ENCODE measurements at places on chromosomes 16 and 17.

- DNase-seq: peak; percentile 39
Observed at GRCh38 chr17:2883544-2884213, 87.4 kb downstream of the RAP1GAP2 start.

DNA sequence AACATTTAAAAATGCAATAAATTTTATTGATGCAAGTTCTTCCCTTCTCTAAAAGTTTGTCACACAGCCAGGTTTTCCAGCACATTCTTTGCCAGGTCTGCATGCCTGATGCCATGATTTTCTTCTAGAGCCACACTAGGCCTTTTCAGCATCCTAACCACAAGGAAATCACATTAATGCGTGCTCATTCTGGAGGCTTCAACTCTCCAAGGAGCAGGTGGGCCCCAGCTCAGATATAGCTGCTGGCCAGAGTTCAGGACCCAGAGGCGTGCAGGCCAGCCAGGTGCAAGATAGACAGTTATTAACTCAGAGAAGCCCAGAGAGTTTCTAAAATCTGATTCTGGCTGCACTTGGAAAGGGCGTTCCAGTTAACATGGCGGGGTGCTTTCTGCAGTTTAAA lies 124.5 kb upstream of the MAF start:
- no peak for DNase-seq

- DNase-seq: no peak
Observed at GRCh38 chr17:39794249-39794970, 56.7 kb downstream of the GRB7 start.

DNA sequence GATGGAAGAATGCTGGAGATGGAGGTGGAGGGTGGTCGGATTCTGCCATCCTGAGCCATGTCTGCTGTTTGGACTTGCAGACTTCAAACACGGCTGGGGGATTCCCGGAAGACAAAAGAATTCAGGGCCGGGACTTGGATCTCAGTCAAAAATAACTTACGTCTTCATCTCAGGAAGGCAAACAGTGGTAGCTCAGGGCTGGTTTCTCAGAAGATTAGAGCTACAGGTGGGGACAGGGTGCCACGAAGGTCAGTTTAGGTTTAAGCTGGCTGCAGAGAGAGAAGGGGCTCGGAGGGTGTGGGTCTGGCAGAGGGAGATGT lies 4.3 kb upstream of the RHBDL3 start:
- DNase-seq: no peak

- DNase-seq: no peak
Observed at GRCh38 chr16:64865069-64865696, 256.7 kb downstream of the CDH11 start.

GRCh38 chr17:41486809-41487530 lies 2.7 kb downstream of the KRT36 start:
- peak; percentile 55 for DNase-seq

- DNase-seq: no peak
Observed at GRCh38 chr17:73470316-73470826, 158.6 kb upstream of the CDC42EP4 start.

- no peak for DNase-seq
Observed at GRCh38 chr16:25297151-25297787, 39.6 kb upstream of the ZKSCAN2 start.

GRCh38 chr16:87636050-87636684 lies 33.9 kb downstream of the JPH3 start:
- DNase-seq: peak; percentile 62

GRCh38 chr16:19718624-19718965 lies 524 bp downstream of the IQCK start:
- DNase-seq: peak; percentile 59

DNA sequence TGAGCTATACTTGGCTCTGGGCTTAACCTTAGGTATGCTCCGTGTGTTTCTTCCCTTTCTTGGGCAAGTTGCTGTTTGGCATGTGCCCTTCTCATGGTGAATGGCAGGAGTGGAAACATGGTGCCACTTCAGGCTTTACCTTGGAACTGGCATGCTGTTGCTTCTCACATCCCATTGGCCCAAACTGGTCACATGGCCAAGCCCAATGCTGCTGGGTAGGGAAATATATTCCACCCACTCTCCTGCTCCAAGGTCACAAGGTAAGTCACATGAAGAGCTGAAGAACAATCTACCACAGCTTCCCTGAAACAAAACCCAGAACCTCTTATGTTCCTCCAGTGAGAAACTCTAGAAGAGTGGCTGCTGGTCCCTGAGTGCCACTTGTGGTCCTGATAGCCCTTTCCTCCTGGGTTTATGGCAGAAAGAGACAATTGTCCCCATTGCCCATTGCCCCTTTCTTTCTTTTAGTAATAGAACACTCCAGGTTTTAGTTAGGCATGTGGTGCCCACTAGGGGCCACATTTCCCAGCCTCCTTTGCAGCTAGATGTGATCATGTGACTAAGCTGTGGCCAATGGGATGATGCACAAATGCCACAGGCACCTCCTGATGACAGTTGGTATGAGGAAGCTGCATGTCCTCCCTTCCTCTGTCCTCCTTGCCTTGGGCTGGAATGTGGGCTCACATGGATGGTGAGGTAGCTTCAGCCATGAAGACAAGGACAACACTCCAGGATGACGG lies 50.3 kb downstream of the MEOX1 start:
- no peak for DNase-seq

- no peak for DNase-seq
Observed at GRCh38 chr16:23871924-23872323, 36.1 kb downstream of the PRKCB start.

GRCh38 chr16:27465483-27465879 lies 63.5 kb downstream of the IL21R start:
- DNase-seq: no peak

DNA sequence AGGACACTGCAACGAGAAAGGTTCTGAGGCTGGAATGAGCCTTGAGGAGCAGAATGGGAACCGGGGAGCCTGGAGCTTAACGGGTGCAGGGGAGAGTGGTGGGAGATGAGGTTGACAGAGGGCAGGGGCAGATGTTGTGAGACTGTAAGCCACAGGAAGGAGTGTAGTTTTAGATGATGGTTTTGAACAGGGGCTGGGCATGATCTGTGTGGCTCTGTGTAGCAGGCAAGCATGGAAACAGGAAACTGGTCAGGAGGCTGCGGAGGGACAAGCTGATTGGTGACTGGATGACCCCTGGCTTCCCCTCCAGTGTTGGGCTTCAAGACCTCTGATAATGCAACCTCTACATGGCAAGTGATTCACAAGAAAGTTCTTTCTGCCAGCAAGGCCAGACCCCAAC lies 1.4 kb upstream of the CNGB1 start:
- no peak for DNase-seq

- DNase-seq: no peak
Observed at GRCh38 chr17:50265690-50266315, 8.5 kb upstream of the TMEM92 start.

DNA sequence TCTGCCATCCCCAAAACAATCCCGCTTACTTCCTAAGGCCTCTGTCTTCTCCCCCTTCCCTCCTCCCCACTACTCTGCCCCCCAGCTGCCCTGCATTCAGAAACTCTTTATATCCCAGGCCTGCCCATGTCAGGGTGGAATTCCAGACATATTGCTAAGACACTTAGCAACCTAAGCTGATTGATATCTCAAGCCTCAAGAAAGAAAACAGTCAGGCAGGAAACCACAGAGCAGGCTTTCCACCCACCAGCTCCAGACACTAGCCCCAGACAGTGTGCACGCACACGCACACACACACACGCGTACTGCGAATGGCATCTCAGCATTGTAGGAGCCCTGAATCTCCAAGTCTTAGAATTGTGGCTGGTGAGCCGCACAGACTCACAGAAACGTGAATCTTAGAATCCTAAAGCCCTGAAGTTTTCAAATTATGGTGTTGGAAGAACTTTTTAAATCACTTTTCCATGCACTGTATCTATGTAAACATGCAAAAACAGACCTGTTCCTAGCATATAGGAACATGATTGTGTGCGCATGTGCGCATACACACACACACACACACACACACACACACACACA lies 8.8 kb upstream of the LPCAT2 start:
- DNase-seq: no peak

- DNase-seq: no peak
Observed at GRCh38 chr16:3242709-3243108, 7.8 kb upstream of the ZNF200 start.

GRCh38 chr17:50533185-50533584 lies 650 bp downstream of the EPN3 start:
- no peak for DNase-seq

- DNase-seq: no peak
Observed at GRCh38 chr17:2724784-2725164, 13.2 kb upstream of the CLUH start.

GRCh38 chr17:44976206-44976605 lies 8.1 kb upstream of the C1QL1 start:
- peak; percentile 91 for DNase-seq

GRCh38 chr16:81066681-81067080 lies 10.4 kb downstream of the C16orf46 start:
- no peak for DNase-seq

DNA sequence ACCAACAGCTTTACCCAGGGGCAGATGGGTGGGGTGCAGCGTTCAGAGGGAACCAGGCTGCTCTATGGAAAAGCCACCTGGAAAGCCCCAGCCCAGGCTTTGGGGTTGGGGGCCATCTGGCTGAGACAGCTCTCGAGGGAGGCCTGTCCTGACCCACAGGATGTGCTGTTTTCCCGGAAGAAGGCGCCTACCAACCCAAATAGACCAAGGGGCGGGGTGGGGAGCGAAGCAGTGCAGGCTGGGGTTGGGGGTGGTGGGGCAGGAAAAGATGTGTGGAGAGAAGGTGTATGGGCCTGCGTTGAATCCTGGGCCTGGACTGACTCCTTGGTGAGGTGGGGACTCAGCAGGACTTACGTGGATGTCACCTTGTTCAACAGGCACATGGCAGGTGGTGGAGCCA lies 87.9 kb downstream of the N4BP1 start:
- no peak for DNase-seq

- DNase-seq: no peak
Observed at GRCh38 chr17:57645950-57646665, 99.0 kb downstream of the CCDC182 start.

DNA sequence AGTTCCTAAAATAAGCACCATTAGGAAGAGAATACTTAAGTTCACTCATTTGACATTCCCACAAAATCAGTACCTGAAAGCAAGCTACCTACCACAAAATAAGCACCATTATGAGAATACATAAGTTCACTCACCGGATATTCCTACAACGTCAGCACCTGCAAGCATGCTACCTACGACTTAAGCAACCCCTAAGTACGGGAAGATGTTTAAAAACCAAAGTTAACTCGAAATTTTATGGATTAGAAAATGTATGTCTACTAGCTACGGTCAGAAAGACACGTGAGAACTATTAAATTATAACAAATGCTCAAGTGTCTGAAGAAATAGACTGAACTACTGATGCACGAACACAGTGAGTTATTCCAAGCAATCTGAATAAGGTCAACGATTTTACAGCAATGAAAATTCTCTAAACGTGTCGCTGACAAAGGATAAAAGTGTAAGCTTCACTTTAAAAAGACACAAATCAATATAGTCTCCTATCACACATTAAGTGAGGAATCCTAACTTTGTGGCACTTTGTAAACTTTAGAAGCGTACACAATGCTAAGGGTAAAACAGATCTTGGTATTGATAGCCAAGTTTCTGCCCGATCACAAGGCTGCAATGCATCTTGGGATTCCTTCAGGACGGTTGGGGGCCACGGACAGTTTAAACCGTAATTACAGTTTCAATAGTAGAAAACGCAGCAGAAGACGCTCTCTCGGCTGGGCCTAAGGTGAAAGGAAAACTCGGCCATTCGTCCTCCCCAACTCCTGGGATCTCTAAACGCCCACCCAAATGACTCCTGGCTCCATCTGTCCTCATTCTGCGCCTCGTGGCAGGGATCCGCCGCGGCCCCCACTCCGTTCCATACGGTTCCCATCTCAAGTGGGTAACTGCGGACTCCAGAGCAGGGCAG lies 1.3 kb downstream of the GSPT1 start:
- DNase-seq: peak; percentile 50

DNA sequence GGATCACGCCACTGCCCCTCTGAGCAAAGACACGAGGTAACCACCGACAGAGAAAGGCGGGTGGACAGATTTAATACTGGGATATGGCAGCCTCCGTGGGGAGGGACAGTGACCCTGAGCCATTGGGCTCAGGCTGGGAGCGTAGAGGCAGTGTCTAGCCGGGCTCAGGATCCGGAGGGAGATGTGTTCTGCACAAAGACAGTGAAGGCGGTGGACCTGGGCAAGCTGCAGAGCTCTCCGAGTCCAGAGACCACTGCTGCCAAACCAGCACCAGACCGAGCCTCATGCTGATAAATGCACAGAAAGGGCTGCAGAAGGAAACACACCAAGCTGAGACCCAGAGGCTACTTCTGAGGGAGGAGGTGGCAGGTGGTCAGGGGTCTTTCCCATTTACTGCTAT lies 26.5 kb upstream of the MTSS2 start:
- DNase-seq: no peak

DNA sequence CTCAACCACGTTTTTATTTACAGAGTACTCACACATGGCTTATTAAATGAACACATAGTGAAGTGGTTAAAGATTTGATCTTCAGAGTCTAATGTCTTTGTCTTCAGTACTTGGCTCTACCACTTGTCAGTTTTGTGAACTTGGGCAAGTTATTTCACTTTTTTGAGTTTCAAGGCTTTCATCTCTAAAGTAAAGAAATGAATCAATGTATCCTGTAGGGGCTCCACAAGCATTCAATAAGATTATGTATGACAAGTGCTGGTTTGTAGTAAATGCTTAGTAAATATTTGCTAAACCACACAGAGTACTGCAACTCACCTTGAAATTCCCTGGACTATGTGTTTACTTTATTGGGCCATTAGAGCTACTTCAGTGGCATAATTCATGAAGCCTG lies 446.0 kb upstream of the GOT2 start:
- no peak for DNase-seq

- DNase-seq: no peak
Observed at GRCh38 chr17:14057591-14057990, 11.7 kb upstream of the COX10 start.

- no peak for DNase-seq
Observed at GRCh38 chr17:76972046-76972641, 103.9 kb downstream of the MGAT5B start.

DNA sequence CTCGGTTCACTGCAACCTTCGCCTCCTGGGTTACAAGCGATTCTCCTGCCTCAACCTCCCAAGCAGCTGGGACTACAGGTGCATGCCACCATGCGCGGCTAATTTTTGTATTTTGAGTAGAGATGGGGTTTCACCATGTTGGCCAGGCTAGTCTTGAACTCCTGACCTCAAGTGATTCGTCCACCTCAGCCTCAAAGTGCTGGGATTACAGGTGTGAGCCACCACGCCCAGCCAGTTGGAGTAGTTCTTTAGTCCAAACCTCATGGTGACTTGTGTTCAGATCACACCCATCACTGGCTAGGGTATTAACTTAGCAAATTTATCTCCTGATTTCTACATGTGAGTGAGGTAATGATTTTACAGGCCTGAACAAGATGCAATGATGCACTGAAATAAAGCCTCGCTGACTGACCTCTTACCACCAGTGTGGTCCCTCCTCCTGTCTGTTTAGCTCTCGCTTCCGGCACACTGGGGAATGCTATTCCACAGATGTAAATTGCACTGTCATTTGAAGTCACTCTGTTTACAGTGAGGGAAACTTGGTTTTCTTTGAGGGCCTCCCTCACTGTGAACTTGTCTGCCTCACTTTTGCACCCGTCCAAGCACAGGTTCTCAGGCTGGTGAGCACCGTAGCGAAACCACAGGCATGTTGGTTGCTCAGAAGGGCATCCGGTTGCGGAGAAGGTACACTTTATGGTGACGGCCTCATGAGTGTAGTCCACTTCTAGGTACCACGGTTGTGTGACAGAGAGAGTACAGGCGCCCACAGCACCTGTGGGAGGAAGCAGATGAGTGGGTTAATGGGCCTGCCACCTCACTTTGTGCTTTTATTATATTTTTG lies 5.5 kb downstream of the IGSF6 start:
- no peak for DNase-seq

- no peak for DNase-seq
Observed at GRCh38 chr16:7504844-7505243, 172.2 kb downstream of the RBFOX1 start.
